ENCODE measurements at places on chromosomes 6 and 20. TPM values are rescaled to one million over a fixed set of nuclear protein-coding genes. Genes with fewer than 3 reads are reported as not detected.

Gene APOBEC2
- 0.16 TPM for total RNA-seq

Gene MAPK14
- 72.5 TPM for total RNA-seq

Gene SOX18
- not detected for total RNA-seq

Gene TCP11
- total RNA-seq, result not detected

Gene RBM24
- total RNA-seq, result 1.9 TPM

Gene GSTA3
- not detected for total RNA-seq

Gene BHLHE23
- total RNA-seq, result not detected

Gene NRSN1
- total RNA-seq, result not detected

Gene RIMS1
- not detected for total RNA-seq

Gene SRXN1
- 67.9 TPM for total RNA-seq

Gene NCOA5
- total RNA-seq, result 24.0 TPM

Gene JAG1
- 39.2 TPM for total RNA-seq

Gene DEFB112
- not detected for total RNA-seq

Gene FHL5
- not detected for total RNA-seq

Gene TP53TG5
- total RNA-seq, result not detected
